NCI-H1092 treated with DMSO at 0.1 percent for 48 hours (cell line): ENCODE measurements at places on chromosomes 2 and 18.
A peak's percentile ranks its signal among the peaks of the same experiment; 100 is the strongest.

DNA sequence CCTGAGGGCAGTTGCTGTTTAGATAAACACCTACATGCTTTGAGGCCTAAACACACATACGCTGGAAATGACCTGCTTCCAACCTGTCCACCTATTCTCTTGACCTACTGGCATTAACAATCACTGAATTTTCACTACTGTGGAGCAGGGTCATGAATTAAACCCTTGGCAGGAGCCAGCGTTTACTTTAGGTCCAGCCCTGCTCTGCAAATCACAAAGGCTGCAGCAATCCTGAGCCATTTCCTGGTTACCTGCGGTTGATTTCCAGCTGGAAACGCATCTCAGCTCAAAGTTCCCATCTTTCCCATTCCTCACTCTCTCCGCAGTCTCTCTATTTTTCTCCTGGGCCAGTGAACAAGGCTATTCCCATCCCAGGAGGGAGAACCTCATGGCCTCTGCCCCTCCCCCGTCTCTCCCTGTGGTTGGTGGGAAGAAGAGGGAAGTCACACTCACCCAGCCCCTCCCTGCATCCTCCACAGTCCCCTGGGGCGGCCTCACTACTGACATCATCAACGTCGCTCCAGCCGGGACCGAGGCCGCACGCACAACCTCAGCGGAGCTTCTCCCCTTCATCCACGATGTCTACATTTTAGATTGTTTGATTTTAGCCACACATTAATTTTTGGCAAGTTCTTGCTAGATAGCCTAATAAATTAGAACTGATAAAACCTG is 84.5 kb upstream of the SNTG2 start:
- DNase-seq = peak; percentile 2

GRCh38 chr2:35081001-35081621 is 1274.5 kb upstream of the CRIM1 start:
- DNase-seq = no peak

DNA sequence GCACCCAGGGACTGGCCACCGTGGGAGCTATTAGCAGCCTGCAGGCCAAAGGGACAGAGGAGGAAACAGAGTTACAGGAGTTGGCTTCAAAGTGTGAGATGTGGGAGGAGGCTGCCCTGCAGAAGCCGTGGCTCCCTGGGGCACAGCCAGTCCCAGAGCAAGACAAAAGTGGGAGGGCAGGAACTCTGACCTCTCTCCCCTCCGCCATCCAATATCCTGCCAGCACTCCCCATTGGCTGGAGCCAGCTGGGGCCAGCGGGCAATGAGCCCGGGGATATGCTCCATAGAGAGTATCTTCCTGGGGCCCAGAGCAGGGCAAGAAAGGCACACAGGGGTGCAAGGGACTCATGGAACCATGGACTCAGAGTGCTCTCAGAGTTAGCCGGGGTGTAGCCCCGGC is 143.1 kb downstream of the INHBB start:
- no peak for DNase-seq

DNA sequence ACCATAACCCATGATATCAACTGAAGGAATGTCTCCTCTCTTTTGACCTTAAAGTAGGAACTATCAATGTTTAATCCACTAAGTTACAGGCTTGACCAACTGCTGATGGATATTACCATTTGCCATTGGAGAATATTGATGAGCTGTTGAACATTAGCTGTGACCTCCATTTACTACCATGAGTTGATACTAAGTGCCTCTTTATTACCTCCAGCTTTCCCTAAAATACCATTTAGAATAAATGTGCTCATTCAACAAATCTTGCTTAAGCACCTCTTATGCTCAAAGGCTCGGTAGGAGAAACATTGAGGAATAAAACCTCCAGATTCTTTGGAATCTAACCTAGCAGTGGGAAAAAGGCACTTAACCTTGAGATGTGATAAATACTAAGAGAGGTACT is 81.2 kb downstream of the FAM124B start:
- no peak for DNase-seq

- no peak for DNase-seq
These were observed 3.5 kb downstream of the CAPN10 start for GRCh38 chr2:240589850-240590525.

GRCh38 chr18:11544060-11544633 is 65.2 kb upstream of the SLC35G4 start:
- no peak for DNase-seq

DNA sequence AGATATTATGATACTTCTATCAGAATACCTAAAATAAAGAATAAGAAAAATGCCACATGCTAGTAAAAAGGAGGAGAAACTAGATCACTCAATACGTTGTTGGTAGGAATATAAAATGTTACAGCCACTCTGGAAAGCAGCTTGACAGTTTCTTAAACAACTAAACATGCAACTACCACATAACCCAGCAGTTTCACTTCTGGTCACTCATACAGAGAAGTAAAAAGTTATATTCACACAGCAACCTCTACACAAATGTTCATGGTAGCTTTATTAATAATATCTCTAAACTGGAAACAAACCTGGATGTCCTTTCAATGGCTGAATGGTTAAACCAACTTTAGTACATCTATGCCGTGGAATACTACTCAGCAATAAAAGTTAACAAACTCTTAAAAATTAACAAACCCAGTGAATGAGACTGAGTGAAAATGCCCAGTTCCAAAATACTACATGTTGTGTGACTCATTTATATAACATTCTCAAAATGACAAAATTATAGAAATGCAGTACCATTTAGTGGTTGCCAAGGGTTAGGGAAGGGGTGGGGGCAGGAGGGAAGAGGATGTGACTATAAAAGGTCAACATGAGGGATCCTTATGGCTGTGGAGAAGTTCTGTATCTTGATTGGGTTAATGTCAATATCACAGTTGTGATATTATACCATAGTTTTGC is 124.1 kb downstream of the MMADHC start:
- no peak for DNase-seq

- peak; percentile 46 for DNase-seq
These were observed 82.8 kb downstream of the SLC25A12 start for GRCh38 chr2:171811245-171811628.

GRCh38 chr2:9021563-9022211 is 18.2 kb upstream of the MBOAT2 start:
- no peak for DNase-seq

DNA sequence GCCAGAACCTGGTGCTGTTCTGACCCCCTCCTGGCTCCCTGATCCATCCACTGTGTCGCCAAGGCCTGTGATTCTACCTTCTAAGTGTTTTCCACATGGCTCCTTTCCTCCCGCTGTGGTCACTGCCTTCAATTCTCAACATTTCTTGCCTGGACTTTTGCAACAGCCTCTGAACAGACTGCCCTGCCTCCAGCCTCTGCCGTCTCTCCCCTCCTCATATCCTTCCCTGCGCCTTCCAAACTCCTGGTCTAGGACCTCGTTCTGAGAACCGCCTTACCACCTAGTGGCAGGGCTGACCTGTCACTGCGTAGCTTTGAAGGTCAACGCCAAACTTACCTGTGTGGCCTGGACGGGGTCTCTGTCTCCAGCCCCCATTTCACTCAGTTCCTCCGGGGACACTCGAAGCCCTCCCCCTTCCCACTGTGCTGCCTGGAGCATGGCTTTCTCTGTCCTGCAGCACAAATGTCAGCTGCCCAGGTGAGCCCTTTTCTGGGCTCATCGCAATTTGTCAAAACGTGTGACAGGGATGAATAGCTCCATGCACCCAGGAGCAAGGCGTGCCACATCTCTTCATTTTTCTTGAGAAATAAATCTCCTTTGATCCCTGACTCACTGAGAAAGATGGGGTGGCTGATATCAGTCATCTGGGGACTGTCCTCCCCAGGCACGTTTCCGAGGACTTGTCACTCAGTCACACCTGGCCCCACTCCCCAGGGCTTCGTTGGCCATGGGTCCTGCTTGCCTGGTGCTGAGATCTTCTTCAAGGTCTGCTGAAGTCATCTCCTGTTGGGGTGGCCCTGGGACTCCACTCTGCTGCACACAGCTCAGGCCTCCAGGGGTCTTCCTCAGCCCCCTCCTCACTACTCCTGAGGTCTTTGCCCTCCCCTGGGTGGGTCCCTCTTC is 46.7 kb downstream of the LDLRAD4 start:
- DNase-seq = no peak

DNA sequence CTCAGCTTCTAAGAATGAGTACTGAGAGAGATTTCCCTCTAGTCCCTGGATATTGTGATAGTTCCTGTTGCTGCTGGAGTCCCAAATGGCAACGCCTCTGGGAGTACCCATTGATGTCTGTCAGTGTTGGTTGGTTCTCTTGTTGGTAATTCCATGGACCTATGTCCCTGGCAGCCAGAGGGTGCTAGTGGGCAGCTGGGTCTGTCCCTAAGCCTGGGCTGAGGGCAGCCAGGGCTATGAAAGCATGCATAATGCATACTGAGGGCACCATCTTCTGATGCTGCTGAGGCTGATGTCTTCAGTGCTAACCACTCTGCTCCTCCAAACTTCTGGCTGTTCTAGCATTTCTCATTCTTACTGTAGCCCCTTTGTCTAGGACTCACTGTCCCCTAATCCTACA is 35.9 kb downstream of the NABP1 start:
- no peak for DNase-seq

DNA sequence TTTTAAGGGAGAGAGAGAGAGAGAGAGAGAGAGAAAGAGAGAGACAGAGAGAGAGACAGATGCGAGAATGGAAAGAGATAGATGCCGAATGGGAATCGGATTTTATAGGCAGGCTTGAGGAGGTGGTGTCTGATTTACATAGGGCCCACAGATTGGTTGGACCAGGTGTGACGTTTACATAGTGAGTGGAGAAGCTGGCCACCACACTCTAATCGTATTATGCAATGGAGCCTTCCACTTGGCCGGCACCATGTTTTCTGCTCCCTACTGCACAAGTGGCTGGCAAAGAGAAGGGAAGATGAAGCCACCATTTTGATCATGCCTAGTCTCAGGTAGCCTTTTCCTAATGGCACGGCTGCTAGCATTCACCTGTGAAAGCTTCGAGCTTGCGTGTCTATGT is 33.9 kb downstream of the CD8B2 start:
- DNase-seq = no peak

- no peak for DNase-seq
These were observed 16.4 kb downstream of the MAP3K19 start for GRCh38 chr2:135030826-135031225.

- DNase-seq = no peak
These were observed 72.9 kb downstream of the TMEM182 start for GRCh38 chr2:102834523-102835273.

DNA sequence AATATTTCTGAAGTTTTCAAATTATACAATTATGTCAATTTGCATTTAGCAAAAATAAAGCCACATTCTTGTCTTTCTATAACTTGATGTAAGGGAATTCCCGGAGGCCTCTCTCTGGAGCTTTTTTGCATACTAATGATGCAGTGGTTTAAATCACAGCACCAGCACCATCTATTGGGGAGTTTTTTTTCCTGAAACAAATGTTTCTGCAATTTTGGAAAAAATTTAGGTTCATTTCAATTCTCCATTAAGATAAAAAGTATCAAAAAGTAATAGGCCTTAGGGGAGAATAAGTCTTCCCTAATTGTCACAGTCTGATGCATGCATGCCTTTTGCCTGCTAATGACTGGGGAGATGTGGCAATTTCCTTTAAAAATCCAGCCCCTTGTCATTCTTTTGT is 13.5 kb downstream of the CBLN2 start:
- DNase-seq = no peak

GRCh38 chr2:19356545-19357401 is 1.6 kb downstream of the OSR1 start:
- no peak for DNase-seq

DNA sequence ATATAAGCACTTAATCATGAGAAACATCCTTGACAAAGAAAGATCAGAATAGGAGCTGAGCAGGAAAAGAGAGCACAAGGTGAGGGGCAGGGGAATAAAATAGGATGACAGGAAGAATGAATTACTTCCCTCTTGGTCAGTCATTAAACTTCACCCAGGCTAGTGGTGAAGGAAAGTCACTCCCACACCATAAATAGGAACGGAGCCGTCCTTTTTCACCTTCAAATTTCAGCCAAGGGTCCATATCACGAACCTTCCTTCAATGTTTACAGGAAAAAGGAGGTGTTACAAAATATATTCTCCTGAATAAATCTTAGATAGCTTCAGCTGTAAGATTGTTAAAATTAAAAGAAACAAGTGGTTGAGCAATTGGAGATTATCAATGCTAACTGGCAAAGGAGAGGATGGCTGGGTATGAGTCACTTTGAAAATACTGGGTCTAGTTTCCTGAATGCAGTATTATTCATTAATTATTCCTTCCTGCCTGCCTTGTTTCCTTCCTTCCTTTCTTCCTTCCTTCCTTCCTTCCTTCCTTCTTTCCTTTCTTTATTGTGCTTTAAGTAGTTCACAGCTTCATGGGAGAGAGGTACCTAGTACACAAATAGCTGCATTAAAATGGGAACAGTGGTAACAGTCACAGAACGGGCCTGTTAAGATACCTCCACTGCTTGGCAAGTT is 292.3 kb upstream of the ID2 start:
- no peak for DNase-seq

GRCh38 chr2:173119944-173120343 is 44.3 kb downstream of the MAP3K20 start:
- no peak for DNase-seq

DNA sequence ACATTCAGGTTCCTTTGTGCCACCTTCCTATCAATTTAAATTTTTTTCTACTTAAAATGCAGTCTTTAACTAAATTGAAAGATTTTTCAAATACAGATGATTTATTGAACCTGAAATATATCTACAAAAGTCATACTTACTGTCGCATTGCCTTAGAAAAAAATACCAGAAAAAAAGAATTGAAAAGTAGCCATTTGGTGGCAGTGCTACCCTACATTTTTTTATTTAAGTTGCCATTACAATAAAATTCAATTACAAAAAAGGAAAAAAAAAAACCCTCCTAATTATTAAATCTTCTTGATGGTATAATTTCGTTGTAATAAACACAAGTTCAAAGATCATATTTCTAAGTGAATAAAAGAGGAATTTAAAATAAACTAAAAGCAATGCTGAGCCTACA is 43.4 kb downstream of the DSC3 start:
- no peak for DNase-seq

DNA sequence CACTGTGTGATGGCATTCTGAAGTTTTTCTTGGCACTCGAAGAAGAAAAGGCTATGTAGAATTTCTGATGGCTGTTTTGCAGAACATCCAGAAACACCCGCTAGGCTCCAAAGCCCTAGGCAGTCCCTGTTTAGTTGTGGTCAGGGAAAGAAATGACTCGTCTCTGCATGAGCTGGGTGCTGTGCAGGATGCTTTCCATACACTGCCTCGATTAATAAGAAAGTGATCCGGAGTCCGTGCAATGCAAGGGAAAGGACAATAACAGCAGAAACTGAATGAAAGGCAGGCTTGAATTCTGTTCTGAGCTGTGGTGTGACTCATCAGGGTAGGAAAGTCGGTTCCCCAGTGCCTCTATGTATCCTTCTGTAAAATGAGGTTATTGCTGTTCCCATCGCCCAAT is 18.7 kb downstream of the MAPRE3 start:
- DNase-seq = no peak
